ENCODE measurements at places on chromosomes 4 and X. TPM values are rescaled to one million over a fixed set of nuclear protein-coding genes. Genes with fewer than 3 reads are reported as not detected.

PLP1 gene
- total RNA-seq, result not detected

MAGEB2 gene
- total RNA-seq, result not detected

DNA sequence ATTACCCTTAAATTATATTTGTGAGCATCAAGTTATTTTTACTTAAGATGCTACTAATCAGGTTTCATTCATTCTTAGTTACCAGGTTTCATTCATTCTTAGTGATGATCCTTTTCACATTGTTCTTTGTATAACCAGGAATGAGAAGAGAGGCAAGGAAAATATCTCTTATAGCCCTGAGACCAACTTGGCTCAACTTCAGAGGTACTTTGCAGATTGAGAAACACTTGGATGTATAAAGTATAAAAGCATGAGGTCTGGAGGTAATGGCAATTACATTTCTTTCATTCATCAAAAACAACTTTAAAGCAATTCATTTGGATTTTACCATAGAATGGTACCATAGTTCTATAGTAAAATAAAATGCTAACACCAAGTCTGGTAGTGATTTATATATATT is 231.0 kb downstream of the PRDM5 start:
- H3K36me3 ChIP-seq, result no peaks in the 10 kb centered on the region
- no peak for DNase-seq
- no peak overlapping the region for H3K4me3 ChIP-seq
- peaks cover 3% of the 10 kb centered on the region for H3K27me3 ChIP-seq

GCNA gene
- total RNA-seq, result 4.2 TPM

DNA sequence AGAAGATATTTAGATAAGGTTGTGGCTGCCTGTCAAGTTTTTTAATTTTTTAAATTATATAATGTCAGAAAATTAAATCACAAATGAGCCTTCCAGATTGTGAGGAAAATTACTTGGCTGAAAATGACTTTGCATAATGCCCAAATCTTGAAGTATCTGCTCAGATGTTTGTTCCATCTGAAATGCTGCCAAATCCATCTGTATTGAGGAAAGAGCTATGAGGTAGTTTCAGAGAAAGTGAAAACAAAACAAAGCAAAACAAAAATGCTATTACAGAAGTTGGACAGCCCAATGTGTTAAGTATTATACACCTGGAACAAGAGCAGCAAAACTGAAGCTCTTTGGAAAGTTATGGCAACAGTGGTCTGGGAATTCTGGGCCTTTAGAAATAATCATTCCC is 23.3 kb upstream of the GUCY1B1 start:
- H3K36me3 ChIP-seq, result no peaks in the 10 kb centered on the region
- H3K4me3 ChIP-seq, result no peak overlapping the region
- no peak overlapping the region for H3K27ac ChIP-seq
- no peak for DNase-seq
- H3K27me3 ChIP-seq, result no peaks in the 10 kb centered on the region

ARHGAP36 gene
- not detected for total RNA-seq

GNRHR gene
- total RNA-seq, result not detected

GABRE gene
- not detected for total RNA-seq

- no peak for DNase-seq
- no peaks in the 10 kb centered on the region for H3K36me3 ChIP-seq
- H3K27ac ChIP-seq, result no peak overlapping the region
- H3K4me3 ChIP-seq, result no peak overlapping the region
- H3K4me1 ChIP-seq, result no peaks in the 10 kb centered on the region
- H3K27me3 ChIP-seq, result no peaks in the 10 kb centered on the region
Measured at GRCh38 chrX:82589410-82589809, 918.7 kb upstream of the POU3F4 start.

CACNA1F gene
- 0.61 TPM for total RNA-seq

MAGED4B gene
- total RNA-seq, result 2.3 TPM

GLUD2 gene
- total RNA-seq, result 0.64 TPM

DNA sequence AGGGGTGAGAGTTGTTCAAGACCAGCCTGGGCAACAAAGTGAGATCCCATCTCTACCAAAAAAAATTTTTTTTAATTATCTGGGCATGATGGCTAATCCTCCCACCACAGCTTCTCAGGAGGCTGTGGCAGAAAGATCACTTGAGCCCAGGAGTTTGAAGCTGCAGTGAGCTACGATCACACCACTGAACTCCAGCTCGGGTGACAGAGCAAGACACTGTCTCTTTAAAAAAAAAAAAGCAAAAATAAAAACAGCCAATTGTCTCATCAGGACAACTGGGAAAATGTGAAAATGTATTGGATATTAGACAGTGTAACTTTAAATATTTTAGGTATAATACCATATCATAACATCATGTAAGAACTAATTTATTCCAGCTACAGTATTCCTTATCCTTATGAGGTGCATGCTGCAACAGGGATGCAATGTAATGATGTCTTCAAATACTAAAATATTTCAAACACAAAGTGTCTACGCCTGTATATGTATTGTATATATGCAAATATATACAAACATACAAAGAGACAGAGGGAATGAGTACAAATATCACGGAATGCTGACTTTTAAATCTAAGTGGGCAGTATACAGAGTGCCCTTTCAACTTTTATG is 17.2 kb downstream of the FAM13A start:
- H3K36me3 ChIP-seq, result no peaks in the 10 kb centered on the region
- no peak for DNase-seq
- no peaks in the 10 kb centered on the region for H3K4me1 ChIP-seq
- H3K27me3 ChIP-seq, result no peaks in the 10 kb centered on the region

- DNase-seq, result no peak
- H3K27ac ChIP-seq, result no peak overlapping the region
- H3K36me3 ChIP-seq, result no peaks in the 10 kb centered on the region
- no peaks in the 10 kb centered on the region for H3K4me1 ChIP-seq
- no peak overlapping the region for H3K4me3 ChIP-seq
Measured at GRCh38 chr4:98555798-98556445, 102.5 kb downstream of the TSPAN5 start.

GRCh38 chrX:23879380-23880090 is 28.2 kb downstream of the APOO start:
- H3K4me3 ChIP-seq, result no peak overlapping the region
- H3K4me1 ChIP-seq, result no peaks in the 10 kb centered on the region
- H3K27me3 ChIP-seq, result no peaks in the 10 kb centered on the region
- no peaks in the 10 kb centered on the region for H3K36me3 ChIP-seq

DNA sequence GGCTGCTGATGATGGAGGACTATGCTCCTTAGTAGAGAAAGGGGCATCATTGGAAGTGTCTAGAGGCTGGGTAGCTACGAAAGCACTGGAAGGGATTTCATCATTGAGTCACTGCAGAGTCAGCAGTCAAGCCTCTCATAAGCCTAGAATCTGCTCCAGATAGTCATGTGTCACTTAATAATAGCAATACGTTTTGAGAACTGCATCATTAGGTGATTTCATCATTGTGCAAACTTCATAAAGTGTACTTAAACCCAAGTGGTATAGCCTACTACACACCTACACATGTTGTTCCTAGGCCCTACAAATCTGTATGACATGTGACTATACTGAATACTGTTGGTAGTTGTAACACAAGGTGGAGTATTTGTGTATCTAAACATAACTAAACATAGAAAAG is 165.6 kb downstream of the PTTG2 start:
- H3K27me3 ChIP-seq, result no peaks in the 10 kb centered on the region
- no peak for DNase-seq
- H3K36me3 ChIP-seq, result peaks cover 11% of the 10 kb centered on the region
- H3K27ac ChIP-seq, result no peak overlapping the region

MAGEE1 gene
- total RNA-seq, result 3.9 TPM
